ENCODE measurements at places on chromosomes 2 and 18. TPM values are rescaled to one million over a fixed set of nuclear protein-coding genes. Genes with fewer than 3 reads are reported as not detected.

The COL4A4 gene
- total RNA-seq, result 0.36 TPM

The CFAP65 gene
- 0.05 TPM for total RNA-seq

The ALPP gene
- total RNA-seq, result not detected

The CRYGC gene
- not detected for total RNA-seq

The RNU2-63P gene
- total RNA-seq, result not detected

The PLGLB2 gene
- 5.3 TPM for total RNA-seq

The CXCR4 gene
- not detected for total RNA-seq

The SPATA3 gene
- total RNA-seq, result not detected

The NR4A2 gene
- not detected for total RNA-seq

The FBXO15 gene
- total RNA-seq, result 0.91 TPM

The TUBA4B gene
- total RNA-seq, result not detected

The IL36A gene
- total RNA-seq, result not detected

The C2orf78 gene
- not detected for total RNA-seq

The MYO7B gene
- total RNA-seq, result not detected

The ANKRD53 gene
- 1.5 TPM for total RNA-seq

The ELOA2 gene
- not detected for total RNA-seq

The RFTN2 gene
- 6.2 TPM for total RNA-seq

The PFN4 gene
- 1.1 TPM for total RNA-seq

The IL1RL2 gene
- not detected for total RNA-seq

The SNED1 gene
- 18.5 TPM for total RNA-seq

The FAM110C gene
- not detected for total RNA-seq

The UGT1A9 gene
- not detected for total RNA-seq

The IL36RN gene
- not detected for total RNA-seq

The GREB1 gene
- 0.52 TPM for total RNA-seq

The MAB21L4 gene
- total RNA-seq, result not detected

The CTAGE1 gene
- not detected for total RNA-seq

The EGR4 gene
- not detected for total RNA-seq

The EMILIN2 gene
- 0.21 TPM for total RNA-seq

The CD8B2 gene
- not detected for total RNA-seq

The ANKRD62 gene
- not detected for total RNA-seq

The AQP12B gene
- not detected for total RNA-seq

The TCF4 gene
- total RNA-seq, result 48.1 TPM

The PSD4 gene
- 0.83 TPM for total RNA-seq

The VAMP5 gene
- total RNA-seq, result 153 TPM

The IL1R2 gene
- total RNA-seq, result not detected

The CTLA4 gene
- not detected for total RNA-seq

The LANCL1 gene
- total RNA-seq, result 40.8 TPM

The ST8SIA5 gene
- 3.0 TPM for total RNA-seq

The SLC9A2 gene
- total RNA-seq, result 0.75 TPM

The KCNE4 gene
- total RNA-seq, result 27.1 TPM

The CCDC74A gene
- total RNA-seq, result 8.5 TPM

The ARPC2 gene
- 270 TPM for total RNA-seq

The TMEM178A gene
- 2.0 TPM for total RNA-seq

The ABCG5 gene
- not detected for total RNA-seq

The SS18 gene
- 60.8 TPM for total RNA-seq

The METAP1D gene
- 11.0 TPM for total RNA-seq

The SPEG gene
- total RNA-seq, result 78.0 TPM

The ECEL1 gene
- total RNA-seq, result 0.10 TPM

The GCG gene
- not detected for total RNA-seq

The SMYD1 gene
- total RNA-seq, result 227 TPM

The SCRN3 gene
- total RNA-seq, result 51.6 TPM

The IGFBP5 gene
- 15.8 TPM for total RNA-seq
